ENCODE measurements at places on chromosomes 5 and 9. TPM values are rescaled to one million over a fixed set of nuclear protein-coding genes. Genes with fewer than 3 reads are reported as not detected.

FAM114A2 gene
- 48.2 TPM for total RNA-seq

WDR31 gene
- 2.1 TPM for total RNA-seq

TLE1 gene
- 41.1 TPM for total RNA-seq

FOCAD gene
- 16.2 TPM for total RNA-seq

CDH9 gene
- not detected for total RNA-seq

CD274 gene
- 1.5 TPM for total RNA-seq

PCDHB11 gene
- 8.8 TPM for total RNA-seq

DNA sequence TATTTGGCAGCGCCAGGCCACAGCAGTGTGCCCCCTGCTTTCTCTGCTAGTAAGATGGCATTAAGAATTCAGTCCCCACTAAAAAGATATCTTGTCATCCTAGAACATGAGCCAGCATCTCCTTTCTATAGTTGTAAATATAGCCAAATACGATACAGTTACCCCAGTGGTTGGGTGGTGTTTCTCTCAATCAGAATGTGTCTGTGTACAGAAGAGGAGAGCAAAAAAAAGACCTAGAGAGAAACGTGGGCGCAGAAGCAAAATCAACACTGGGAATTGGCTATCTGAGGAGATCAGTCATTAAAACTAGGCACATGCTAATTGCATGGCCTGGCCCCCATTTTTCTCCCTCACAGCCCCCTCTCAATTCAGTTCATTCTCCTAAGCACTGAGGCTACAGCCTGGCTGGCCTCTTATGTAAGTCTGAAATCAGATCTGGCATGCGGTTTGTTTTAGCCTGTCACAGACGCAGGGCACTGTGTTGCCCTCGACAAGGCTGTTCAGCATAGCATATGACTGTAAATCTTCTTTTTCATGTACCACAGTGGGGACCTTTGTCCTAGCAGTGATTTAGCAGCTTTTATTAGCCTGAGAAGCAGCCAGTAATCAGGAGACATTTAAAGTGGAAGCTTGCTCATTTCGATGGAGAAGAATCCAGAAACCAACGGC, 57.8 kb downstream of the RORB start:
- no peaks in the 10 kb centered on the region for H3K4me1 ChIP-seq
- H3K36me3 ChIP-seq, result no peaks in the 10 kb centered on the region
- no peak overlapping the region for H3K4me3 ChIP-seq
- no peak for DNase-seq
- H3K27ac ChIP-seq, result no peak overlapping the region
- H3K27me3 ChIP-seq, result no peaks in the 10 kb centered on the region

GRCh38 chr9:134181648-134182034, 17.3 kb upstream of the RNU6ATAC start:
- peaks cover 10% of the 10 kb centered on the region for H3K4me1 ChIP-seq
- no peak overlapping the region for H3K4me3 ChIP-seq
- H3K27me3 ChIP-seq, result no peaks in the 10 kb centered on the region
- H3K27ac ChIP-seq, result no peak overlapping the region
- H3K36me3 ChIP-seq, result no peaks in the 10 kb centered on the region

GRCh38 chr9:123175854-123176629, 92.3 kb downstream of the STRBP start:
- no peak for DNase-seq
- no peaks in the 10 kb centered on the region for H3K4me1 ChIP-seq
- H3K36me3 ChIP-seq, result no peaks in the 10 kb centered on the region
- no peaks in the 10 kb centered on the region for H3K27me3 ChIP-seq
- H3K4me3 ChIP-seq, result no peak overlapping the region
- no peak overlapping the region for H3K27ac ChIP-seq

- DNase-seq, result no peak
- H3K27me3 ChIP-seq, result no peaks in the 10 kb centered on the region
- H3K4me3 ChIP-seq, result no peak overlapping the region
- H3K27ac ChIP-seq, result no peak overlapping the region
- H3K4me1 ChIP-seq, result no peaks in the 10 kb centered on the region
Observed at GRCh38 chr5:92956886-92957285, 624.1 kb downstream of the NR2F1-AS1 start.

- DNase-seq, result no peak
- no peak overlapping the region for H3K4me3 ChIP-seq
- no peaks in the 10 kb centered on the region for H3K4me1 ChIP-seq
- H3K27me3 ChIP-seq, result no peaks in the 10 kb centered on the region
Observed at GRCh38 chr5:60482301-60482700, 217.7 kb downstream of the DEPDC1B start.

DNA sequence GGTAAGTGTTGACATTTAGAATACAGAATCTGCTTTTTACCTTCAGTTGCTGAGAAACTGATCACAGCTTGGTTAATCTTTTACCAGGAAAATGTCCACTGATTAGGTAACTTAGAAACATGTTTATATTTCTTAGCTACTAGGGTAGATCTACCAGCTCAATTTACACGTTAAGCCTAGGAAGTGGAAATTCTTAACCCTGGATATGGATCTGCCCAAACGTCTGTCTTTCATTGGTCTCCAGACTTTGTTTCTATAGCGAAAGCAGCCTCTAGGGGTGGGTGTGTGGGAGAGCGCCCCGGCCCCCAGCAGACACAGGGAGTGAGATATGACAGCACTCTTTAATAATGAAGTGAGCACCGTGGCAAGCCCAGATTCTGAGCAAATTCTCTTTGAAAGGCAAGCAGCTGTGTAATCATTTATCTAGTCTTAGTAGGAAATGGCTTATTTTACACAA, 141.6 kb upstream of the ZNF608 start:
- no peaks in the 10 kb centered on the region for H3K36me3 ChIP-seq
- H3K4me1 ChIP-seq, result peaks cover 2% of the 10 kb centered on the region
- no peak for DNase-seq

DNA sequence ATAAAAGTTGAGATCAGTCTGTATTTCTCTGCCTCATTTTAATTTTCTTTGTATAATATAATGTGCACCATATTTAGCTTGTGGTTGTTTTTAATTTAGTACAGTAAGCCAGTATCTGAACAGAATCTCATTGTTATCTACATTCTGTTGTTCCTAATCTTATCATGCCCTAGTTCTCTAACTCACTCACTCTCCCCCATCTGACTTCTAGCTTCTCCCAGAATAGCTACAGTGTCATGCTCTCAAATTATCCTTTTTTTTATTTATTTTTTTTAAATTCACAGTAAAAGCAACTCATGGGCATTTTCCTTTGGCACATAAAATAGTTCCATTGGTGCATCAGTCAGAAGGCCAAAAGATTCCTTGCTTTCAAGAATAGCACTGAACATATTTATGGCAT, 156.6 kb downstream of the TRPM3 start:
- no peaks in the 10 kb centered on the region for H3K27me3 ChIP-seq
- DNase-seq, result no peak
- H3K27ac ChIP-seq, result no peak overlapping the region
- H3K36me3 ChIP-seq, result no peaks in the 10 kb centered on the region
- H3K4me3 ChIP-seq, result no peak overlapping the region

DNA sequence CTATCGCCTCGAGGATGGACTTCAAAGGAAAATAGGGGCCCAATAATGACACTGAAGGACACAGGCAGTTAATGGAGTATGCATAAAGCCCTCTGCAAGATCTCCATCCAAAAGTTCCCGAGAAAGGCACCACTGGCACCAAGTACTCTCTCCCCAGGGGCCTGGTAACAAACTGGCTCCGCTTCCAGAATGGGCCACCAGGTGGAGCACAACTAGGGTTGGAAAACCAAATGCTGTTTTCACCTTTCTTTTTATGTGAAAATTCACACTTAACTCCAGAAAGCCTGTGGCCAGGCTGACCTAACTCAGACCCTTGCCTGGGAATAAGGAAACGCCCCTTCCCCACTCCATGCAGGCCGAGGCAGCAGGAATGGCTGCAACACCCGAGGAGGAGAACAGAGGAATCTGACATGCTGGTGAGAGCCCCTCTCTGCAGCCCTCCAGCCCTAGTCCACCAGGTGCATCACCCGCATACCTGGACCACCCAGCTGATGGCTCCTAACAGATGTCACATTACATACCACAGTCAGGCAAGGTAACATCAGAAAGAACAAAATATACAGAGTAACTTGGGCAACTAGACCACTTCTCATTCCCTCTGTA, 42.8 kb downstream of the CAMSAP1 start:
- peaks cover 2% of the 10 kb centered on the region for H3K4me1 ChIP-seq
- H3K27me3 ChIP-seq, result no peaks in the 10 kb centered on the region
- H3K27ac ChIP-seq, result no peak overlapping the region
- DNase-seq, result peak; percentile 72

GRCh38 chr5:156798201-156798600, 51.9 kb upstream of the PPP1R2B start:
- no peaks in the 10 kb centered on the region for H3K4me1 ChIP-seq
- no peaks in the 10 kb centered on the region for H3K27me3 ChIP-seq
- H3K4me3 ChIP-seq, result no peak overlapping the region

- H3K4me1 ChIP-seq, result peaks cover 2% of the 10 kb centered on the region
- DNase-seq, result no peak
- no peak overlapping the region for H3K27ac ChIP-seq
- H3K27me3 ChIP-seq, result no peaks in the 10 kb centered on the region
Observed at GRCh38 chr5:170220191-170220590, 12.6 kb upstream of the C5orf58 start.

- no peak for DNase-seq
- no peak overlapping the region for H3K27ac ChIP-seq
- H3K36me3 ChIP-seq, result no peaks in the 10 kb centered on the region
- H3K4me3 ChIP-seq, result no peak overlapping the region
- H3K27me3 ChIP-seq, result no peaks in the 10 kb centered on the region
Observed at GRCh38 chr5:151541571-151541970, 49.6 kb downstream of the FAT2 start.

DNA sequence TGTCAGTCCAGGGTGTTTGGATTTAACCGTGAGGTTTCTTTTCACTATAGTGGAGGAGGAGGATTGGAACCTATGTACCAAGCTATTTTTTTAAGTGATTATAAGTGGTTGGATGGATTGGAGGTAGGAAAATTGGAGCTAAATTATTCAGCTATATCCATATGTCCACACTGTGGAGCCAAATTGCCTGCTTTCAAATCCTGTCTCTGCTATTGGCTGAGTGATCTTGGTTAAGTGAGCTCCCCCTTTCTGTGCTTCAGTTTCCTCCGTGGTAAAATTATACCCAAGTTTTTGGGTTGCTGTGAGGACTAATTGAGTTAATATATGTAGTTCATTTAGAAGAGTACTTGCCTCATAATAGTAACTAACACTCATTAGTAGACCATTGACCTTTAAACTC, 2.5 kb downstream of the CENPP start:
- H3K27ac ChIP-seq, result no peak overlapping the region
- no peak for DNase-seq
- H3K4me3 ChIP-seq, result no peak overlapping the region

- no peak overlapping the region for H3K27ac ChIP-seq
- no peaks in the 10 kb centered on the region for H3K36me3 ChIP-seq
- H3K4me3 ChIP-seq, result no peak overlapping the region
- H3K4me1 ChIP-seq, result no peaks in the 10 kb centered on the region
Observed at GRCh38 chr5:159290741-159291140, 27.7 kb downstream of the UBLCP1 start.

DNA sequence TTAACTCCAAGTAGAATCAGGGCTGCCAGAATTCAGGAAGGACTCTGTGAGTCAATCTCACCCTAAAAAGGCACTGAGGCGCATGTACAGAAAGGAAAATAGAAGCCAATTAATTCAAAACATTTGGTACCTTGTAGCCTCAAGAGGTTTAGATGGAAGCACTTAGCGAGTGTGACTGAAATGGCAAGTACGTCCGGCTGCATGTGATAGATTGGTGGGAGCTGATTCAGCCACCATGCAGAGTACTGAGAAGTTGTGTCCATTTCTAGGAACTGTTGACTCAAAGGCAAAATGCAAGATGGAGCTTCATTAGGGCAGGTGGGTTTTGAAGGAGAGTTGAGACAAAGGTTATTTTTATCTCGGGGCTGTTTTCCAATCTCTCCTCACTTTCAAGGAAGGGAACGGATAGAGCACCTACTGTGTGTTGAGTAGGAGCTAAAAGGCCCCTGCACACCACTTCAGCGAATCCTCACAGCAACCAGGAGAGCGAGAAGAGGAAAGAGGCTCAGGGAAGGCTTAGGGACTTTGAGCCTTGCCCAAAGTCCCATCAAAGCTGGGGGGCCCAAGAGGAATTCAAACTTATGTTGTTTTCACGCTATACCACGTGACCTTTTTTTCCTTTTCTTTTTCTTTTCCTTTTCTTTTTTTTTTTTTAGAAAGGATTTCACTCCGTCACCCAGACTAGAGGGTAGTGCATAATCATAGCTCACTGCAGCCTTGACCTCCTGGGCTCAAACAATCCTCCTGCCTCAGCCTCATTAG, 34.6 kb upstream of the CPEB4 start:
- no peaks in the 10 kb centered on the region for H3K27me3 ChIP-seq
- no peaks in the 10 kb centered on the region for H3K36me3 ChIP-seq
- DNase-seq, result no peak
- no peak overlapping the region for H3K4me3 ChIP-seq

DNA sequence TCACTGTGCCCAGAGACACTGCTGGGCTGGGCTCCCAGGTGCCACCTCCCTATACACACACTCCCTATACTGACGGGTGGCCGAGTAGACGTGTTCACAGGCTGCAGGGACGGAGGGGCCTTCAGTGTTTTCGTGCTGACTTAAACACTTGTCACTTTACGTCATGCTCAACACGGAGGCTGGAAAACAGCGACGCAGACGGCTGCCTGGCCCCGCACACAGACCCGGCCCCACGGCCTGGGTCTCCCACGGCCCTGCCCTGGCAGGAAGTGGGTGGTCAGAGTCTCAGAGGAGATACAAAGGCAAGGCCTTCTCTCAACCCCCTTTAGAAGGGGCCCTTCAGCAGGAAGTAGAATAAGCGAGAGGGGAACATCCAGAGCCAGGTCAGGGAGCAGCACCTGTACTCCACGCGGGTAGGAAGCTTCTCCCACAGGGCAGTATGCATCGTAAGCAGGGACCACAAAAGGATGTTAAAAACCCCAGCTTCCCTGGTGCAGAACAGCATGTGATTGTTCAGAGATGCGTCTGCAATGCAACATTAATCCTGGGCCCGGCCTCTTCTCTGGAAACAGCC, 11.9 kb upstream of the TBC1D9B start:
- no peak overlapping the region for H3K27ac ChIP-seq
- H3K4me3 ChIP-seq, result no peak overlapping the region
- no peaks in the 10 kb centered on the region for H3K36me3 ChIP-seq
- no peaks in the 10 kb centered on the region for H3K4me1 ChIP-seq
- DNase-seq, result no peak

GRCh38 chr5:24535646-24536045, 109.1 kb downstream of the CDH10 start:
- no peaks in the 10 kb centered on the region for H3K36me3 ChIP-seq
- DNase-seq, result no peak
- peaks cover 3% of the 10 kb centered on the region for H3K27me3 ChIP-seq
- no peaks in the 10 kb centered on the region for H3K4me1 ChIP-seq
- H3K27ac ChIP-seq, result no peak overlapping the region

Data from ovary (tissue), 10 donors.